ENCODE measurements at places on chromosomes 16 and 17.
A peak's percentile ranks its signal among the peaks of the same experiment; 100 is the strongest.

- no peak for DNase-seq
These were observed 21.3 kb upstream of the SLC35B1 start for GRCh38 chr17:49729069-49729468.

DNA sequence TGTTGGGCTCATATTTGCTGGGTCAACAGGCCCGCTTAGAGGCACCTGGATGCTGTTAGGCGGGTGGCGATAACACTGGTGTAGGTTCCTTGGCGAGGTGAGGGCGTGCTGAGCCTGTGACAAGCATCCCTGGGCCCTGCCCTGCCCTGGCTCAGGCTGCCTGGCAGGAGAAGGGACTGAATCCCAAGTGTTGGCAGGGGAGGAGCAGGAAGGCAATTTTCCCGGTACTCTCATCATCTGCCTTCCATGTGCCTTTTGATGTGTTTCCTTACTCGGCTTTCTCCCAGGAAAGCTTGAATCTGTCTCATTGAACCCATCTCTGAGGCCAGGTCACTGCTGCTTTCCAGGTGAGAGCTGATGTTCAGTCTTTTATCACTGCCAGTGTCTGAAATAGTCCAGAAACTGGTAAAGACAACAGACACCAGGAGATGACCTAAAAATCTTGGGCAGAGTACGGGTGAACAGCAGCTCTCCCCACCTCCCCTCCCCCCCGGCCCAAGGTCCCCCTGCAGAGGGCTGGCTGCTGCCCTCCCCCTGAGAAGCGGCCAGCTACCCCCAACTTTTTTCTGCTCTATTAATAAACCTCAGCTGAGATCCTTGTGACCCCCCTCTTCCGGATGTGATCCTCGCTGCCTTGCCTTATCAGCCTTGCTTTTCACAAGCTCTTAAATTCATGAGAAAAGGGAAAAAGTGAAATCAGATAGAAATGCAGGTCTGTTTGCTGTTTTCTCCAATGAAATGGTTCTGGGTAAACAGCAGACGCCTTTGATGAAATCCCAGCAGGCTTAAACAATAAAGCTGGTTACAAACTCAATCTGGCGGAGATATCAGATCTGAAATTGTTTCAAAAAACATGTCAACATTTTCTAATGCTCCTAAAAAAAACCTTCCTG is 29.0 kb downstream of the RTN4RL1 start:
- no peak for DNase-seq

DNA sequence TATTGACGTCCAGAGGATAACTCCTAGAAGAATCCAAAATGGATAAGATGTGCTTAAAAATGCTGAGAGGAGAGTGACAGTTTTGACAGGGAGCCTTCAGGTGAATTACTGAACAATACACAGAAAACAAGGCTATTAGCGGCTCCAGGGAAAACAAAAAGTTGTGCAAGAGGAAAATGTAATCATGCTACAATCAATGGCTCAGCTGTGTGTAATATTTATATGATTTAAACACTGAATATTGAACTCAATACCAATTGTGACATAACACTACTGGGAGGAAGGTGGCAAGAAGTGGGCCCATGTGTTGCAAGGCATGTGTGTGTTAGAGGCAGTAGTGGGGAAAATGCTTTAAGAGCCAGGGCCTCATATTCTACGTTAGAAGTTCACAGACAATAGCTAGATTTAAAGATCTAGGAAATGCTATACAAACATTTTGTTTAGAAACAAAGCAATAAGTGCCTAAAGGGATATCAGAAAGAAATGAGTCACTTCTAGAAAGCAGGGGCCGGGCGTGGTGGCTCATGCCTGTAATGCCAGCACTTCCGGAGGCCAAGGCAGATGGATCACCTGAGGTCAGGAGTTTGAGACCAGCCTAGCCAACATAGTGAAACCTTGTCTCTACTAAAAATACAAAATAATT is 253.2 kb upstream of the IRX5 start:
- DNase-seq = no peak

DNA sequence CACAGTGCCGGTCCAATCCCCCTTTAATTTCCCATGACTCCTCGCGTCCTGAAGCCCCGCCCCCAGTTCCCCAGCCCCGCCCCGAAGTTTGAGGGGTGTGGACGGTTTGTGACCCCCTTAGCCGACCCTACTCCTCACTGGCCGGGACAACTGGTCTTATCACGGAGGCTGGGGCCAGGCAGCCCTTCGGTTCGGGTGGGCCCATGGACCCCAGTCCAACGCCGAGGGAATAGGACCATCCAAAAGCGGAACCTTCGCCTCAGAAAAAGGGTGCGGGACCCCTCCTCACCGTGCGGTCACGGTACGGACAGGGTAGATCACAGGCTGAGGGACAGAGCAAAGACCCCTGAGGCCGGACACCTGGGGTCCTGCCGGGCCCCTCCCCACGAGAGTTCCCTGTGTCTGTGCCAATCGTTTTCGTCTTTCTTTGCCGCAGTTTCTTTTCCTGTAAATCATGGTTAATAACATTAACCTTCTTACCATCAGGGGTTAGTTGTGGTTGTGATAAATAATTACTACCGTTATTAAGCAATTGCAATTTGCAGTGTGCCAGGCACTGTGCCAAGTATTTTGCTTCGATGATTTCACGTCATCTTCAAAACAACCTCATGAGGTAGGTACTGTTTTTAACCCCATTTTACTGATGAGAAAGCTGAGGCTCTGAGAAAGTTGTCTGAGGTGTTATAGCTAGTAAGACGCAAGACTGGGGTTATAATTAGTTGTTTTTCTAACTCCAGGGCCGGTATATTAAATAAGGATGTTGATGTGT is 543 bp downstream of the TMUB2 start:
- DNase-seq = no peak

DNA sequence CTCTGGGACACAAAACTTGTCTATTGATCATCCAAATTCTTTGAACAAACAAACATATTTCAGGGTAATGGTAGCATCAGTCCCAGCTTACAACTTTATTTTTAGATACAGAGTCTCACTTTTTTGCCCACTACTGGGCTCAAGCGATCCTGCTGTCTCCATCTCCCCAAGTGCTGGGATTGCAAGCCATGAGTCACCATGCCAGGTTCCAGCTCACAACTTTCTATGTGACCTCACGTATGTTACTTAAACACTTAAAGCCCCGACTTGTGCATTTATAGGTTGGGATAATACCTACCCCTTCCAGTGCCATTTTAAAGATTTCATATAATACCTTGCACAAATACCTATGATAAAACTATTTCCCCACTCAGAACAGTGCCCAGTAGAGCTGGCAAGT is 42.0 kb upstream of the KSR1 start:
- no peak for DNase-seq

- DNase-seq = no peak
These were observed 19.3 kb downstream of the B9D1 start for GRCh38 chr17:19343256-19343630.

DNA sequence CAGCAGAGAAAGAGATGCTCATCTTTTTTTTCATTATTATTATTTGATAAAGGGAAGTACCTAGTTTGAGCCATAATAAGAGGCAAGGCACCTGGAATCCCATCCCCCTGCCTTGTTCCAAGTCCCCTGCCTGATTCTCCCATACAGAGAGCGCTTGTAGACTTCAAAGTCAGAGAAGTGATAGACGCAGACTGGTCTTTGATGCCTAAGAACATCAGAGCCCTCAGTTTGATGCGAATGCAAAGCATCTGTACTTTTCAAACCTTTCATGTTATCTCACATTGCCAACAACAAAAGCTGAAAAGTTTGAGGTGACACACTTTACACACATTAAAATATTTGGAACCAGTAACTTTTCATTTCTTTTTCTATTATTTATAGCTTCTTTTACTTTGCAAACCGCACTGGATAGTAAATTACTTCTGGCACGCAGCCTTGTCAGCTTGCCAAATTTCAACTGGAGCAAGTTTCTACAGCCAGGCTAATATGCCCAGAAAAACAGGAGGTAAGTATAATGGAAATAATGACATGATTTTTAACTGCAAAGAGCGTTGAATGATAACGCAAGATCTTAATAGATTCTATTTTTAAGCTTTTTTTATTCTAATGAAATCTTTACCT is 5.9 kb upstream of the UTP6 start:
- no peak for DNase-seq

DNA sequence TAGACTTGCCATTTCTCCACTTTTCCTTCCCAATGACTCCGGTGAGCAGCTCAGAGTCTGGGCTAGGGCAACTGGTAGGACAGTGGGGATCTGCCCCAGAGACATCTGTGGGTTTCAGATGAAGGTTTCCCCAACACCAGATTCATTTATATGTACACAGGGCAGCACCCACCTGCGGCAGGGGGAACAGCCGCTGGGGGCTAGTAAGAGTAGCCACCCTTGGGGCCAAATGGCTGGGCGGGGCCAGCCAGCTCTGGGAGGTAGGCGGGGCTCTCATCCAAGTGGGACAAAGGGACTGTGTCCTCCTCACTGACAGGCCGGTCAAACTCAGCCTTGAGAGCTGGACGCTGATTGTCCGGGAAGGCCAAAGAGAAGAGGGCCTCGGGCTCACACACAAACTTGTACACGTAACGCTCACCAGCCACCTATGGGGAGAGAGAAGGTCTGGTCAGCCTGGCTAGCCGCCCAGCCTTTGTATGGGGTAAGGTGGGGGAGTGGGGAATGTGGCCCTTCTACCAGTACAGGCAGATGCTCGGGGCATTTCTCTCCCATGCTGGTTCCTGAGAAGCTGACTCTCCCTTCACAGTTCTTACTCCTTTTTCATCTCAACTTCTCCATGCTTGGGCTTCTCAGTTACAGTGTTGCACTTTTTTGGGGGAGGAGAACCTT is 17.7 kb downstream of the ETV4 start:
- DNase-seq = no peak

DNA sequence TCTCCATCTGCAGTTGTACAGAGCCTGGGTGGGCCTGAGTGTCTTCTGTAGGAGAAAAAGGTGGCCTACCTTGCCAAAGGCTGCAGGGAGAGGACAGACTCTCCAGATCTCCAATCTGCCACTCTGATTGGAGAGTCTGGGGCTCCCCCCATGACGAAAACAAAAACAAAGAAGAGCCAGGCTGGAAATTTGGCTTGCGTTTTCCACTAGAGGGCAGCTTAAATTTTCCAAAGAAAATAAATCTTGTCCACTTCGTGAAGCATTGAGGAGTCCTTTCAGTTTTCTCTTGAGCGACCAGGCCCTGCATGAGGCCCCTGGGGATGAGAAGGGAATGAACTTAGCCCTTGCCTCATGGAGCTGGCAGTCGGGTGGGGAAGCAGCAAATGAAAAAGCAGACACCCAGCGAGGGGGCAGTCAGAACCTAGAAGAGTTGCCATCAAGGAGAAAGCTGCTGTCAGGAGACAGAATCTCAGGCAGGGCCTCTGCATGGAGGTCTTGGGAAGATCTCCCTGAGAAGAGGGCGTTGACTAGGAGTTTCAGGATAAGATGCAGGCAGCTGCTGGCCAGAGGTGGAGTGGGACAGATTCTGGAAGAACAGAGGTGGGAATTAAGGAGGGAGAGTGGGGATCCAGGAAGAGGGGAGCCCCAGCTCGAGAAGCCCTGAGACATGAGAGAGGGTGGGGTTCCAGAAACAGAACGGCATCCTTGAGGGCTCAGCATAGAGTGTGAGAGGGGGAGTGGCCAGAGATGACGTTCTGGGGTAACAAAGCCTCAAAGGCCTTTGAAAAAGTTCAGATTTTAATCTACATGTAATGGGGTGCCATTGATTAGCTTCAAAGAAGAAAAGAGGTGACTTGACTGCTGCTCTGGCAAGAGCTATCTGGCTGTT is 8.4 kb upstream of the SHCBP1 start:
- no peak for DNase-seq

- DNase-seq = no peak
These were observed 31.1 kb upstream of the CARMIL2 start for GRCh38 chr16:67613808-67614207.

- no peak for DNase-seq
These were observed 22.8 kb upstream of the KDM6B start for GRCh38 chr17:7811251-7811650.

DNA sequence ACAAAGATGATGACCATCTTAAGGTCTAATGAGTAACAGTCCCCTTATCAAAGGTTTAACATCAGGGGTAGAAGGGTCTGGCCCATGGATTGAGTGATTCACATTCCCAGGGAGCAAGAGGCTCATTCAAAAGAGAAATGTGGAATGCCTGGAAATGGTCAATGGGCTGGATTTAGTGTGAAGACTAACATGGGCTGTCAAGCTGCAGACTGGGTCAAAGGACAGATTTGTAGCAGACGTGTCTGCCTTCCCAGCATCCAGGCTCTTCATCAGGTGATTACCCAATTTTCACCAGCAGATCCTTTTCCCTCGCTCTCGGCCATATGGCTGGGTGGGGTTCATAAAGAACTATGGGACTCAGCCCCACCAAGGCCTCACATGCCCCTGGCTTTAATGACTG is 26.8 kb downstream of the DCUN1D3 start:
- no peak for DNase-seq

DNA sequence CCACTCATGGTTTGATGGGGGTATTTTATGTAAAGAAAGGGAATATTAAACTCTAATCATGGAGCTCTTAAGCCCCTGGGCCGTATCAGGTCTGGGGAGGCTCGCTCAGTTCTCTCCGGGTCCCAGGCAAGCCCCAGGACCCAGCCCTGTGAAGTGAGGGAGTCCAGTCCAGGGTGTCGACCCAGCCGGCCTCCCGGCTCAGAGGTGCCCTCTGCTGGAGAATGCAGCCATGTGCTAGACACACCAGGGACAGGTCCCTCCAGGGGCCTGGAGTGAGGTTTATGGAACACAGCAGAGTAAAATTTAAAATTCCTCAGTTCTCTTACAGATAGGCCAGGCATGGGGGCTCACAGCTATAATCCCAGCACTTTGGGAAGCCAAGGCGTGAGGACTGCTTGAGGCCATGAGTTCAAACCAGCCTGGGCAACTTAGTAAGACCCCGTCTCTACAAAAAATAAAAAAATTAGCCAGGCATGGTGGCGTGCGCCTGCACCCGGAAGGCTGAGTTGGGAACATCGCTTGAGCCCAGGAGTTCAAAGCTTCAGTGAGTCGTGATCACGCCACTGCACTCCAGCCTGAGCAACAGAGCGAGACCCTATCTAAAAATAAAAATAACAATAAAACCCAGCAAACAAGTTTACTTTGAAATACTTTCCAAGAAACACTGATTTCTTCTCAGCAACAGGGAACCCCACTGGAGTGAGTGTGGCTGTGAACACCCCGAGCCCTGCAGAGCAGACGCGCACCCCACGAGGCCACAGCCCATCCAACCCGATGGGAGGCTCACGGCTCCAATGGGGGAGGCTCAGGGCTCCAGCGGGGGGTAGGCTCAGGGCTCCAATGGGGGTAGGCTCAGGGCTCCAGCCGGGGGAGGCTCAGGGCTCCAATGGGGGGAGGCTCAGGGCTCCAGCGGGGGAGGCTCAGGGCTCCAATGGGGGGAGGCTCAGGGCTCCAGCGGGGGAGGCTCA is 72.2 kb downstream of the ZNF778 start:
- DNase-seq = peak; percentile 55

DNA sequence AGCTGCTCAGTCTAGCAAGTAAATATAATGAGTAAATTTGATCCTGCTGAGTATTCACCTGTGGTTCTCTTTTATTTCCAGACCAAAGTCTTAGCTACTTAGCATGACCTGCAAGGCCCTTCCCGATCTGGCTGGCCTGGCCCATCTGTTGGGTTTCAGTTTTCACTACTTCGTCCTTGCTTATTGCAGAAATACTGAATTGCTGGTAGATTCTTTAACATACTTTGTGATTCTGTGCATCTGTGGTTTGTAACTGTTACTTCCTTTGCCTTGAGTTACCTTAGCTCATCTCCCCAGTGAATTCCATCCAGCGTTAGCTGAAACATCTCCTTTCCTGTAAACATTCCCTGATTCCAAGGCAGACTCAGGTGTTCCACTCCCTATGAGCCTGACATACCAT is 131.1 kb downstream of the PHKB start:
- no peak for DNase-seq

Measured in activated T-helper 9 cell treated with anti-CD3 and anti-CD28 coated beads, Interleukin-2, amount 50 U/mL, for 16 hours (primary cell).